ENCODE measurements at places on chromosomes 3 and 15.

DNA sequence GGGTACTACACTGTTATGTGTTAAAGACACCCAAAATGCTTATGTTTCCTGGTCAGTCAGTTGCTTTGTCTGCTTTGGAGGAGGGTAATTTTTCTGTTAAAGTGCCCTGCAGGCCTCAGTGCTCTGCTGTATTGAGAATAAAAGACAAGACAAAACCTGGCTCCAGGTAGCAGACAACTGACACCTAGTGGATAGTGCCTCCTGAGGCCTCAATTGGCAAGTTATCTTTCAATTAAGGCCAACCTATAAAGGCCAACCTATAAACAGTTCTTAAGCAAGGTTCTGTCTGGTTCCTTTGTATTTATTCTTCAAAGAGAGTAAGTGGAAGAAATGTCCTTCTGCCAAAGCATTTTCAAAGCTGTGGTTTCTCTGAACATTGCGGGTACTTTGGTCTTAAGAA is 773.8 kb downstream of the MECOM start:
- DNase-seq = no peak

- no peak for DNase-seq
These were observed 8.0 kb downstream of the BCL2L10 start for GRCh38 chr15:52104532-52105004.

- no peak for DNase-seq
These were observed 598.6 kb downstream of the FOXP1 start for GRCh38 chr3:70984776-70985482.

GRCh38 chr15:40633178-40633577 is 39.1 kb downstream of the KNL1 start:
- DNase-seq = no peak

DNA sequence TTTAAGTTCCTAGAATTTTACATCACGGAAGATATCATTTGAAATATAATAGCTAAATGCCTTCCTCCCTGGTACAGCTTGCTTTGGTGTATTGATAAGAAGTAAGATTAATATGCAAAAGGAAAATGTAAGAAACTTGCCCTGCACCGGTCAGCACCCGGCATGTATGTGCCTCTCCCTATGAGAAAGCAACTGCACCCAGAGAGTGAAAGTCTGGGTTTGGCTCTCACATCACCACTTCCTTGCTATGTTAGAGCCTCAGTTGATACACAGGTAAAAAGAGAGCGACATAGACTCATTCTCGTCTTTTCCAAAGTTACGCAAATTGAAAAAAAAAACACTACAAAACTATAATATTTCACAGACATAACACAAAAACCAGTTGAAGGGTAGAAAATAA is 96.7 kb downstream of the FOXP1 start:
- DNase-seq = no peak

GRCh38 chr3:13332158-13332557 is 88.0 kb downstream of the NUP210 start:
- no peak for DNase-seq

- DNase-seq = no peak
These were observed 8.2 kb upstream of the PSTPIP1 start for GRCh38 chr15:76986743-76987142.

DNA sequence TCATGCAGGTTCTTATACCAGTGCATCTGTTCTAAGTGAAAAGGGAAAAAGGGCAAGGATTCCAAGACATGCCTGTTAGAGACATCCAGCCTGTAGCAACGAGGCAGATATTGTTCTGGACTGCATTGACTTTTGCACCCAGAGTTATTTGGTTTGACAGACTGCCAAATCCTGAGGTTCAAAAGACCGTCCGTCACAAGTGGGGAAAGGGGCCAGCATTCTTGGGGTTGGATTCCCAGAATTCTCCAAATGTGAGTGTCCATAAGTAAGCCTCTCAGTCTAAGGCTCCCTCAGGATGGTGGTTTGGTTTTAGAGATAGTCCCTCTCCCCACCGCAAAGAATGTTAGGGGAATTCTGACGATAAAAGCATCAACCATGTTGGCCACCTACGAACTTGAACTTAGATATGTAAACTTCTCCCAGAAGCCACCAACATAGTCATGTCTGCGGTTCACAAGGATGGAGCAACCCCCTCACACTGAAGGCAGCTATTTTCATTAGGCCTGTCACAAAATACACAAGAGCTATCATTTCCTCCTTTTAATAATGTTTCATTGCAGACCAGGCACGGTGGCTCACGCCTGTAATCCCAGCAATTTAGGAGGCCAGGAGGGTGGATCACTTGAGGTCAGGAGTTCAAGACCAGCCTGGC is 13.6 kb upstream of the LACTB start:
- DNase-seq = peak; percentile 91

GRCh38 chr3:99768808-99769501 is 48.7 kb upstream of the CMSS1 start:
- DNase-seq = no peak

DNA sequence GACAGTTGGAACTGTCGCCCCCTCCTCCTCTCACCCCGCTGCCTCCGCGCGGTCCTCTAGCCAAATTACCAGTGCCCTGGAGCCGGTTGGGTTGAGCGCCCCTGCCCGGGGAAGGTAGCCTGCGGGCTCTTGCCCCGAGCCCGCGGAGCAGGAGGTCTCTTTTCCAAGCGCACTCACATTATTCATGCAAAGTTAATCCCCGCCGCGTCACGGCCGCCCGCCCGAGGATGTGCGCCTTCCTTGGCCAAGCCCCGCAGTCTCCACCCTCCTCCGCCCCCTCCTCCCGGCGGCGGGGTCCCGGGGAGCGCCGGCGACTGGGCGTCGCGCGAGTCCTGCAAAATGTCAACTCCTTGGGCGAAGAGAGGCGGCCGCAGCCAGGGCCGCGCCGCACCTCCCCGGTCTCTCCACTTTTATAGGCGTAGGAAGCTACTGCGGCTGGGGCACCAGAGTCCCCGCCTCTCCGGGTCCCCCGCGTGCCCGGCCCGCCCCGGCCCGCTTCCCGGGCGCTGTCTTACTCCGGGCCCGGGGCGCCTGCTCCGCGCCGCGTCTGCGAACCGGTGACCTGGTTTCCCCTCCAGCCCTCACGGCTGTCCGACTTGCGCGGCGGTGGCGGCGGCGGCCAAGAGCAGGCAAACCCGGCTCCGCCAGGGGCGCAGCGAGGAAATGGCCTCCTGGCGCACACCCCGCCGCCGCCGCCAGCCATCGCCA is at the start of gene THRB:
THRB (minus strand) TSS at position 233 of the 708 bp plus-strand sequence.
- DNase-seq = peak; percentile 62

- DNase-seq = no peak
These were observed 399.4 kb upstream of the ATP11B start for GRCh38 chr3:182393830-182394367.

- no peak for DNase-seq
These were observed 613.6 kb downstream of the CADM2 start for GRCh38 chr3:85572426-85572825.

DNA sequence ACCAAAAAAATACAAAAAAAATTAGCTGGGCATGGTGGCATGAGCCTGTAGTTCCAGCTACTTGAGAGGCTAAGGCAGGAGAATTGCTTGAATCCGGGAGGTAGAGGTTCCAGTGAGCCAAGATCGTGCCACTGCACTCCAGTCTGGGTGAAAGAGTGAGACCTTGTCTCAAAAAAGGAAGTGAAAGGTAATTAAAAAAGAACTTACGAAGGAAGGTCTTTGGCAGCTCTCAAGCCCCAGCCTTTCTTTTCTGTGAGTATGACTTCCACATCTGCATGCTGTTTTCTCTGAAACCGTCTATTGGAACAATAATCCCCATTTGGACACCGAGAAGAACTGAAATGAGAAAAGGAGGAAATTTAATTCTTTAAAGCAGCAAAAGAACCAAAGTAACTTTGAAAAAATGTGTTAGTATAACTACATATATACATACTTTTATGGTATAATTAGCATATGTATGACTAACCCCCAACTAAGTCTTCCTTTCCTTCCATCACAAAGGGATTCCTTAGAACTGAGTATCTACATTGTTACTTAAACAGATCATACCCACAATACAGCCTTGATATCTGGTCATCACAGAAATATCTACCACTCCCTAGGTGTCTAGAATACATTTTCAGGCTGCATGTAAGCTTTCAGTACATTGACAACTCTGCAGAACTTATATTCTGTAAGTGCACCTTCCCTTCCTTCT is 50.1 kb downstream of the SETD2 start:
- DNase-seq = no peak

DNA sequence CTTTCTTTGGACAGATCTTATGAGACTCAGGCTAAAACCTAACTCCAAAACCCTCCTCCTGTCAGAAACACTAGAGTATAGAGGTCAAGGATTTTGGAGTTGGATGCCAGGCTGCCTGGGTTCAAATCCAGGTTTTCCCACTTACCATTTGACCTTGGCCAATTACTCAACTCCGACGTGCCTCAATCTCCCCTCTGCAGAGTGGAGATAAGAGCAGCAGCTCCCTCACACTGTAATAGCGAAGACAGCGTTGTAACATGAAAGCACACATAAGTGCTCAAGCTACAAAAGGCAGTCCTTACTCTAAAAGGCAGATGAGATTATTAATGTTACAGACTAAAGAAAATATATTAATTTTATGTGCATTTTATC is 90.1 kb downstream of the IGF2BP2 start:
- DNase-seq = no peak

DNA sequence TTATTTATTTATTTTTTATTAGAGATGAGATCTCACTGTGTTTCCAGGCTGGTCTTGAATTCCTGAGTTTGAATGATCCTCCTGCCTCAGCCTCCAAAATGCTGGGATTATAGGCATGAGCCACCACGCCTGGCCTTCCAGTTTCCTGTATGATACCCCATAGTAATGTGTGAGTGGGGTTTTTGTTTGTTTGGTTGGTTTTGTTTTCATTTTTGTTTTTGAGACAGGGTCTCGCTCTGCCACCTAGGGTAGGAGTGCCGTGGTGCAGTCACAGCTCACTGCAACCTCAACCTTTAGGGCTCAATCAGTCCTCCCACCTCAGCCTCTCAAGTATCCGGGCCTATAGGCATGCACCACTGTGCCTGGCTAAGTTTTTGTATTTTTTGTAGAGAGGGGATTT is 30.9 kb downstream of the GOLM2 start:
- DNase-seq = no peak

DNA sequence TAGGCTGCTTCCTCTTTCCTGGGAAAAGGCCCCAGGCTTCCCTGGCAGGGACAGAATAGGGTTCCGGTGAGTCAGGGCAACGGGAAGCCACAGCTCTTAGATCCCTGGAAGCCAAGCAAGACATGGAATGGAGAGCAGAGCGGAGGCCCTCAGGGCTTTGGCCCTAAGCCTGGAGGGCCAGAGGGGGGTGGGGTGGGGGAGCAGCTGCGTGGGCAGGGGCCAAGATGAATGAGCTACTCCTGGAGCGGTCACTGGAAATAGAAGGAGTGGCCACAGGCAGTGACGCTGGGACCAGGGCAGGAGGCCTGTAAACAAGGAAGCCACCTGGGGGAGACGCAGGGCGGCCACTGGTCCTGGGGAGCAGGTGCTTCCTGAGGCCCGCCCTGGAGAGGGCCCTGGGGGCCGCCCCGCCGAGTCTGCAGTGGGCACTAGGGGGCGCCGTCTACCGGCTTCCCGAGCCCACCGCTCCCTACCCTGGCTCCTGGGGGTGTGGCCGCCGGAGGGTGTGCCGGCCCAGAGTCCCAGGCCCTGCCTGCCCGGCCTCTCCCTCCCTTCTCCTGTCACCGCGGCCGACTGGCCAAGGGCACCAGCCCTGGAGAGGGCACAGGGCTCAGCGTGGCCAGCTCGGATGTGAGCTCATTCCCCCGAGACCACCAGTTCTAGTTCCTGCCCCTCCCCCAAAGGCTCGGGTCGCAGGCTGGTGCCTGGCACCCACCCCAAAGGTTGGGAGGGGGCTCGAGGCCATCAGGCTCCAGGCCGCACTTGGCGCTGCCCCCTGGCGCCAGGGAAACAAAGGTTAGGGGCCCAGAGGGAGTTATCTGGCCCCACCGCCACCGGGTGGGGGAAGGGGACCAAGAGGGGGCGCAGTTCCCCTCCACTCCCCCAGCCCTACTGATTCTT is 12.1 kb downstream of the VPS18 start:
- peak; percentile 97 for DNase-seq

DNA sequence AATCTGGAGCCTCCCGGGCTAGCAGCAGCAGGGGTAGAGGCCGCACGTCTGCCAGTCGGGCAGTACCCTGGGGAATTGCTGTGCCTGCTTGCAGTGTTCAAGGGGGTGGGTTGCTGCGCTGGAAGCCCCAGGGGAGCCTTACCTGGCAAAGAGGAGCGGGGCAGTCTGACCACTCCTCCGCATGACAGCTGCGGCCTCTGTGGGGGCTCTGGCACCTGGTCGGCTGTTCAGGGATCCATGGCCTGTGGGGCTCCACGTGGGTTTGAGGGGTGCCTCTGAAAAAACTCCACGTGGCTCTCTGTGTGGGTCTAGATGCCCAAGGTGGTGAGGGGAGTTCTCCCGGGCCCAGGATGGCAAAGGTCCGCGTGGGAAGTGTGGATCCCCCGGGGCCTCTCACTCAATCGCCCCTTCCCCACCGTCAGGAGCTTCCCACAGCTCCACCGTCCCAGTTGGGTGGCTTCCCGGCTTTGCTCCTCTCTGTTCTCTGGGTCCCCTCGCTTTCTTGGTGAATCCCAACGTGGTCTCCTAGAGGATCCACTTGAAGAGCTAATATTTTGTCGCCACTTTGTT is 184.5 kb downstream of the EFHB start:
- DNase-seq = no peak

GRCh38 chr3:171991166-171991565 is 48.2 kb upstream of the FNDC3B start:
- no peak for DNase-seq

DNA sequence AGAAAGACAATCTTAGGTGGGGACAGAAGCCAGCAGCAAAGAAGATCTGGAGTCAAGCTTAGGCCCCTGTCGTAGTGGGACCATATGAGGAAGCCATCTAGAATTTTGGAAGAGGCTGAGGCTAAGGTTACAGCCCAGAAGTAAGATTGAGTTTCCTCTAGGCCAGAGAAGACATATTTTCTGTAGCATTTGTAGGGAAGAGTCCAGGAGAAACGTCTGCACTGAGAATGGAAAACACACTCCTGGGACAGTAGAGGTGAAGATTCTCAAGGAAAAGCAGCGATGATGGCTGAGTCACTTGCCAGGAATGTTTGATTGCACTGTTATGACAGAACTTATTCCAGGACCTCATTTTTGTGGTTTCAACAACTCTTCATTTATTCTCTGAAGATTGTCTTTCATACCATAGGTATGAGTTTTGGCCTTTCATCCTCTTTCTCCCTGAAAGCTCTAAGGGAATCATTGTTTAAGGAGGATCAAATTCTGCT is 107.2 kb downstream of the GTPBP8 start:
- peak; percentile 65 for DNase-seq

- DNase-seq = no peak
These were observed 17.5 kb downstream of the CCR8 start for GRCh38 chr3:39346785-39347585.

GRCh38 chr15:41020311-41020710 is 67.0 kb downstream of the CHAC1 start:
- DNase-seq = no peak

- DNase-seq = no peak
These were observed 184.1 kb upstream of the TP63 start for GRCh38 chr3:189446959-189447560.

- DNase-seq = no peak
These were observed 14.6 kb upstream of the OR5K2 start for GRCh38 chr3:98482717-98483482.

- DNase-seq = no peak
These were observed 105.1 kb upstream of the ETV5 start for GRCh38 chr3:186213946-186214345.

- DNase-seq = no peak
These were observed 1.3 kb upstream of the RFX7 start for GRCh38 chr15:56244811-56245576.
